ENCODE measurements at places on chromosomes 12 and 14.
A peak's percentile ranks its signal among the peaks of the same experiment; 100 is the strongest.

- peak; percentile 12 for DNase-seq
Measured at GRCh38 chr12:39618701-39619100, 902 bp downstream of the ABCD2 start.

GRCh38 chr12:132143336-132144071, 615 bp downstream of the DDX51 start:
- no peak for DNase-seq

- DNase-seq = no peak
Measured at GRCh38 chr14:101065696-101066694, 162.5 kb upstream of the RTL1 start.

- DNase-seq = no peak
Measured at GRCh38 chr12:82479511-82479910, 121.2 kb downstream of the METTL25 start.

- DNase-seq = no peak
Measured at GRCh38 chr12:11661491-11662089, 12.1 kb downstream of the ETV6 start.

DNA sequence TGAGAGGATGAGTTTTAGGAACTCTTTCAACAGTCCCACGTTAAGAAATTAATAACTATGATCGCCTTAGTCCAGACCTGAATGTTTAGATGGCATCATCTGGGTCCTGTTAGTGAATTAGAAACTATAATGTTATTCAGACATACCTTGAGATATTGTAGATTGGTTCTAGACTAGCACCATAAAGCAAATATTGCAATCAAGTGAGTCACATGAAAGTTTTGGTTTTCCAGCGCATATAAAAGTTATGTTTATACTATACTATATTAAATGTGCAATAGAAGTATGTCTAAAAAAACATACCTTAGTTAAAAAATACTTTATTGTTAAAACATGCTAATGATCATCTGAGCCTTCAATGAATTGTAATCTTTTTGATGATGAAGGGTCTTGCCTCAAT, 106.6 kb upstream of the ATP2B1 start:
- no peak for DNase-seq

DNA sequence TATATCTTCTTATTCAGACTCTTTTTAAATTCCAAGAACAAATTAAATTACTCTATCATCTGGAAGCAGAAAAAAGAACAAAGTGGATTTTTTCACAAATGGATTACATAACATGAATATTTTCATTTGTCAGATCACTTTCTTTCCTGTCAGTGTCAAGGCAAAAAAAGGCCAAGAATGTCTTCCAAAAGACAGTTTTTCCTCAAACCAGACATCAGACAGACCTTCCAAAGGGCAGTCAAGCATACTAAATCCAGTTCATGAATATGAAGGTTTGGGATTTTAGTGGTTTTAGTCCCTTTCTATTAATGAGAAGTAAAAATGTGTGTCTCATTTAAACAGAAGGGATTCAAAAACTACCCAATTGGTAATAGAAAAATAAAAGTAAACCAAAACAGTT, 336.0 kb downstream of the CEP128 start:
- DNase-seq = no peak

- no peak for DNase-seq
Measured at GRCh38 chr12:70482764-70483163, 116.7 kb downstream of the KCNMB4 start.

GRCh38 chr12:6370576-6370935, 4.8 kb downstream of the SCNN1A start:
- DNase-seq = no peak

GRCh38 chr12:125619723-125620122, 554.5 kb downstream of the AACS start:
- no peak for DNase-seq

- no peak for DNase-seq
Measured at GRCh38 chr12:67456431-67456901, 187.3 kb downstream of the CAND1 start.

- DNase-seq = peak; percentile 86
Measured at GRCh38 chr12:50246873-50247612, 36.3 kb downstream of the LIMA1 start.

DNA sequence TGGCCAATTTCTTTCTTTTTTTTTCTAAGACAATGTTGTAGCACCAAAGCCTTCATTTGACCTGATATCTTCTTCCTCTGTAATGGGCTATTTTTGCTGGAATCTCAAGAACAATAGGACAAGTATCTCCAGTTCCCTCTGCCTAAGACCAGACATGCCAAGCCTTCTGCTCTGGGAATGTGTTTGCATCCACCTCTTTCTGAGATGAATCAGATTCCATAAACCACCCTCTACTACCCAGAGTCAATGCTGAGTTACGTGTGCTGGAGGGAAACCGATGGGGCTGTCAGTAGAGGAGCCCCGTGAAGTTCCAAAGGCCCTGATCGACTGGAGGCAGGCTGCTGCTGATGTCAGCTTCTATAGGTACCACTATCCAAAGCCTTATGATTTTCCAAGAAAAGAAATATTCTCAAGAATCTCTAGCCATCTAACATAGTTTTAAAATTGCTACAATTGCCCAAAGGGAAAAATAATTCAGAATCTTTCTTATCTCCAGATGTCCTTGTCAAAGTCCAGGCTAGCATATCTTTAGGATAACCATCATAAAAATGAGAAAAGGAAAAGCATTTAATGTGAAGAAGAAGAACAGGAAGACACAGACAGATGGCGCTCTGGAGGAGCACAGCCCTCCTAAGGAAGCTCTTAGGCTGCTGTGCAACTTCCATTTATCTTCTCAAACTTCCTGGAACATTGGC, 101.9 kb downstream of the SLC8A3 start:
- DNase-seq = peak; percentile 3

DNA sequence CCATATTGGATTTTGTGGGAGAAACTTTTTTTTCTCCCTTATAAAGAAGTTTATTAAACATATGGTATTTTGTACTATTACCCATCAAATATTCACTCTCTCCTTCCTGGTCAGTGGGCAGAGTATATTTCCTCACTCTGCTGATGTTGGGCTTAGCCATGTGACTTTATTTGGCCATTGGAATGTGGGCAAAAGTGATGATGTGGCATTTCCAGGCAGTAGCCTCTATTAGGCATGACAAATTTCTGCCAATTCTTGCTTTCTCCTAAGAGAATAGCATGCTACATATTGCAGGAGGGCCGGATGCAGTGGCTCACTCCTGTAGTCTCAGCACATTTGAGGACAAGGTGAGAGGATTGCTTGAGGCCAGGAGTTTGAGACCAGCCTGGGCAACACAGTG, 24.4 kb upstream of the WSCD2 start:
- DNase-seq = no peak

GRCh38 chr12:28893856-28894255, 255.2 kb upstream of the FAR2 start:
- DNase-seq = no peak

DNA sequence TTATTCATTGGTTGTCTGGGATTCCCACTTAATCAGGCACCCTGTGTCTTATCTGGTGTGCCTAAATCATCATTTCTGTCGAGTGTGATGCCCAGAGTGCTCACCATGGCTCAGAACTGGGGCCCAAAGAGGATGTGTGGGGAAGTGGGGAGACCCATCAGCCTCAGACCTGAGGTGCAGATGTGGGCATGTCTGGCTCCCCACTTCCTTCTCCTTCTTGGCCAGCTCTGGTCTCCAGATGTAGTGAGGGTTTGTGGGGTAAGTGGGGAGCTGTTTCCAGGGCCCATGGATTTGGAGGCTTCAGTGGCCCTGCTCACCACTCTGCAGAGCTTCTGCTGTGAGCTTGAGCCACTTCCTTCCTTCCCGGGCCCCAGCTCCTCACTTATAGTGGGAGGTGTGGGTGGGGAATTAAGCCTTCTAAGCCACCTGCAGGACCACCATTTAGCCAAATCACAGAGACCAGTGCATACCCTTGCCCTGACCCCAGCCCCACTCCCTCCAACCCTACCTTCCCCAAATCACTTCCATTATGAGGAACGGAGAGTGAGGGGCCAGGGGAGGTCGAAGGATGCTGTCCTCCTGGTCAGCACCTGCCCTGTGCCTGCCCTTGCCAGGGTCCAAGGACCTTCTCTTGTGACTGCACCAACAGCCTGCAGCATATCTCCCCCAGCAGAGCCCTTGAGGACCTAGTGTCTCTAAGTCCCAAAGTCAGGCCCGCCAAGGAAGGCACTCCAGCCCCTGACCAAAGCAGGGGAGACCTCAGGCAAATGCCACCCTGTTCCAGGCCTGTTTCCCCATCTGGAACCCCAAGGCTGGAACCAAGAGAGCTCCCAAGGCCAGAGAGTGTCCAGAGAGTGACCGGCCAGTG, 278.2 kb upstream of the RTL1 start:
- DNase-seq = no peak

DNA sequence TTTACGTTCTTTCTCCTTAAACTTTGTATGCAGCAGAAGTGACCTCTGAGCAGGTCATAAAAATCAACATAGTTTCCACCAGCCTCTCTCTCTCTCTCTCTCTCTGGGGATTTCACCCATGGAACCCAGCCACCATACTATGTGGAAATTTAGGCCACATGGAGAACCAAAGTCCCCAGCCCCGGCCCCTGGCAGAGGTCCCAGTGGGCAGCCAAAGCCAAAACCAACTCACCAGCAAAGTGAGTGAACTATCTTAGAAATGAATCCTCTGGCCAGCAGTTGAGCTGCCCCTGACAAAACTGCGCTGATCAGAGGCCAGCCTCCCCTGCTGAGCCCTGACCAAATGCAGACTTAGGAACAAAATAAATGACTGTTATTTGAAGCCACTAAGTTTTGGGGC, 9.2 kb downstream of the DUSP6 start:
- DNase-seq = no peak

GRCh38 chr14:104982548-104983230, 2.9 kb upstream of the CLBA1 start:
- DNase-seq = no peak

- DNase-seq = no peak
Measured at GRCh38 chr14:23021434-23021833, 11.5 kb upstream of the C14orf93 start.

GRCh38 chr14:101797856-101798255, 36.3 kb downstream of the PPP2R5C start:
- DNase-seq = no peak

- no peak for DNase-seq
Measured at GRCh38 chr12:104480012-104480411, 23.3 kb downstream of the CHST11 start.

DNA sequence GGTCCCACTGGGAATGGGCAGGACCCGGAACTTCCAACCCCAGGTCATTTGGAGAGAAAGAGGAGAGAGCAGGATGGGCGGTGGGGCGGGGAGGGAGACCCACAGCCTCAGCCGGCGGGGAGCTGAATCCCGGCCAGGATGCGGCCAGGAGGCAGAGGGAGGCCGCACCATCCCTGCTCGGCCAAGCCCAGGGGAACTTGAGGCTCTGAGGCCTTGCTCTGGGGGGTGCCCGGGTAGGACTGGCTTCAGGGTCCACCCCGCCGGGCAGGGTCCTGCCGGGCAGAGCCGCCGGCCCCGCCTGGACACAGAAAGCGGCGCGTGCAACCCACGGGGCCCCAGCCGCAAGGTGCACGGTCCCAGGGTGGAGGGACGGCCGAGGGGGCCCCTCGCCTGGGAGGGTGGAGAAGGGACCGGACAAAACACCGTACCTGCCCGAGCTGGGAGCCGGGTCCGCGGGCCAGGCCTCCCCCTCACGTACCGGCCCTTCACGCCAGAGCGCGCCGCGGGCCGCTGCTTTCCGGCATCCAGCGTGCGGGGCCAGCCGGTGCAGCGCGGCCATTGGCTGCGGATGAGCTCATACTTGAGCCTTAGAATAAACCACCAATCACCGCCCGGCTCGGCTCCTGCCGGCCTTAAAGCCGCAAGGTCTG, at the start of gene RPS6KL1:
Gene RPS6KL1, minus strand, starts transcription at position 509 of the 650 bp plus-strand sequence. CDS start 1,719 bp downstream, outside the sequence.
- DNase-seq = peak; percentile 85

DNA sequence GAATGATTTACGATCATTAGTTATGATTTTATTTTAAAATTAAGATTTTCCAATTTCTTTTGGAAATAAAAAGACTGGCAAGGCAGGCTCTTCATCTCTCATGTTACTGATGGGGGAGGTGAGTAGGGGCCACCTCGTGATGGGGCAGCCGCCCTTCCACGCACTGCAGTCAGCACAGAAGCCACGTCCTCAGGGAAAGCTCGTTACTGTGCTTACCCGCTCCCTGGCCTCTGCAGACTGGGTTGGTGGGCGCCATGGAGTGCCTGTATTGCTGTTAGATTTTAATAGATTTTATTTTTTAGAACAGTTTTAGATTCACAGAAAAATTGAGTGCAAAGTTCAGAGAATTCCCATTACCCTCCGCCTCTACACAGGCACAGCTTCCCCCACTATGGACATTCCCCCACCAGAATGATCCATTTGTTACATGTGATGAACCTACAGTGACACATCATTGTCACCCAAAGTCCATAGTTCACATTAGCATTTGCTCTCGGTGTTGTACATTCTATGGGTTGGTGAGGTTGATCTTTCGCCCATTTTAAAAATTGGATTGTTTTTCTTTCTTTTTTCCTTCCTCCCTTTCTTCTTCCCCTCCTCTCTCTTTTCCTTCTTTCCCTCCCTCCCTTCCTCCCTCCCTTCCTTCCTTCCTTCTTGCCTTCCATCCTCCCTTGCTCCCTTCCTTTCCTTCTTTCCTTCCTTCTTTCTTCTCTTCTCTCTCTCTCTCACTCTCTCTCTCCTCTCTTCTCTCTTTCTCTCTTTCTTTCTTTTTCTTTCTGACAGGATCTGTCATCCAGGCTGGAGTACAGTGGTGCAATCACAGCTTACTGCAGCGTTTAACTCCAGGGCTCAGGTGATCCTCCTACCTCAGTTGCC, 30.7 kb downstream of the ADGRD1 start:
- DNase-seq = no peak

DNA sequence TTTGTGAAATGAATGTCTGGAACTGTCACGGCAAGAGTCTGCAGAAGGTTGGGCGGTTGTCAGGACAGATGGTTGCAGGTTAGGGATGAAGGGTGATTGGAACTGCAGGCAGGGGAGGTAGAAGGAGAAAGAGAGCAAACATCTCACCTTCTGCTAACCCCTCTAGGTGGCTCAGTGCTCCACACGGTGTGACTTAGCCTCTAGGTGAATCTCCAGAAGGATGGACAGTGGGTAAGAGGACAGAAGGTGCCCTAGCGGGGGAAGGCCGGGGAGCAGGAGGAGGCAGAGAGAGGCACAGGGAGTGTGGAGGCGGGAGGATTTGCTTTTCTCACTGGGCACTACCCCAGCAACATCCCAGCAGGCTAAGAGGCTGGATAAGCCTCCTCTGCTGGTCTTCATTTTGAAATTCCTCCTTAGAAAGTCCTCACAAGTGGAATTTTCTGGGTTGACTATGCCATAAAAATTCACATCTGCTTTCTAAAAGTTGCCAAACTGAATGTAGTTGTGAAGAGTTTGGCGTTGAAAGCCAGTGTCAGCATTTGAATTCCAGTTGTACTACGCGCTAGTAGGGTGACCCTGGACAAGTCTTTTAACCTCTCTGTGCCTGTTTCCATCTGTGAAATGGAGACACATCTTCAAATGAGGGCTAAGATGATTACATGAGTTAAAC, 10.7 kb upstream of the GPR68 start:
- DNase-seq = no peak

DNA sequence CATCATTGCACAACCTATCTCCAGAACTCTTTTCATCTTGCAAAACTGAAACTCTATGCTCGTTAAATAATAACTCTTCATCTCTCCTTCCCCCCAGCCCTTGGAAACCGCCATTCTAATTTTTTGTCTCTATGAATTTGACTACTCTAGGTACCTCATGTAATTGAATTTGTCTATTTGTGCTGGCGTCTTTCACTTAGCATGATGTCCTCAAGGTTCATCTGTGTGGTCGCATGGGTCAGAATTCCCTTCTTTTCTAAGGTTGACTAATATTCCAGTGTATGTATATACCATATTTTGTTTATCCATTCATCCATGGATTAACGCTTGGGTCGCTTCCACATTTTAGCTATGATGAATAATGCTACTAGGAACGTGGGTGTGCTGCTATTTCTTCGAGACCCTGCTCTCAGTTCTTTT, 80.1 kb downstream of the PLXNC1 start:
- no peak for DNase-seq

All from activated CD4-positive, alpha-beta T cell treated with anti-CD3 and anti-CD28 coated beads, Interleukin-2, Interleukin-6, amounts not matched to agents 100 ng/mL and 50 ng/mL, durations not matched to agents 16 hours and 8 hours (primary cell).